Mesothelial cell of epicardium (in vitro differentiated cells): ENCODE measurements at places on chromosomes 1 and 21. TPM values are rescaled to one million over a fixed set of nuclear protein-coding genes. Genes with fewer than 3 reads are reported as not detected.
A peak's percentile ranks its signal among the peaks of the same experiment; 100 is the strongest.

Gene C1QB
- not detected in 3 replicates for total RNA-seq

Gene E2F2
- total RNA-seq: 4.2 to 5.7 TPM (median 4.8 TPM) in 3 replicates

Gene NR1I3
- total RNA-seq: not detected in 3 replicates

DNA sequence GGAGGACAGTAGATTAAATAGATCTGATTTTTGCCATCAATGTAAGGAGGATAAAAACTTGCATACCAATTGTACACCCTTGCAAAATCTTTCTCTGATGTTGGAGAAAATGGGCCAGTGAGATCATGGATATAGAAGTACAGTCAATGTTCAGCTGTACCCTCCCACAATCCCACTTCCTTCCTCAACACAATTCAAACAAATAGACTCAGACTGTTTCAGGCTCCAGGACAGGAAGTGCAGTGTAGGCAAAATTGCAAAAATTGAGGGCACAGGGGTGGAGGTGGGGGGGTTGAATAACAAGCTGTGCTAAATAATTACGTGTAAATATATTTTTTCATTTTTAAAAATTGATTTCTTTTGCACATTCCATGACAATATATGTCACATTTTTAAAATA lies 3.9 kb upstream of the IFI44 start:
- H3K27me3 ChIP-seq: no peaks in the 10 kb centered on the region
- peaks cover 10% of the 10 kb centered on the region for H3K4me1 ChIP-seq
- peaks cover 65% of the 10 kb centered on the region for H3K36me3 ChIP-seq
- DNase-seq: no peak

DNA sequence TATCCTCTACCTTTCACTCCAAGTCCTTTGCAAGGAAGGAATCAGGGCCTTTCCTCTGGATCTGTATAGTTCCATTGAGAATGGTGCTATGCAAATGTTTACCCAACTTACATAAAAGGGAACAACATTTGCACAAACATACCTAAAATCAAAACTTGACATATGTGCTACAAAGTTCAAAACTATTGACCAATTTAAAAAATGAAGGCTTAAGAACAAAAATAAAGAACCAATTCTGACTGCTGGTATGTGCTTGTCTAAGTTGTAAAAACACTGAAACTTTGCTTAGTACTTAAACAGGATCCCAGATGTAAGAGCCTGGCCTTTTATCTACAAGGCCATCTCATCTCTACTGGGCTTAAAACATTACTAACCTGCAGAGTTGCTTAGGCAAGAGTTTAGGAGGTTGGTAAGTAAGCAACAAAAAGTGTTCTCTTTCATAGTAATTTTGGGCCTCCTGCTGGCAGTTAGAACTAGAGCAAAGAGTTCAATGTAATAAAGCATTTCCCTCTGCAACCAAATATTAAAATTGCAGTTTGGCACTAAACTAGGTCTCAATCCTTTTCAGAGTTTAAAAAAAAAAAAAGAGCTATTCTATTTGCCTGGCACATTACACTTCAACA lies 2.0 kb downstream of the SCMH1 start:
- H3K27ac ChIP-seq: peak overlapping the region; percentile 95
- H3K27me3 ChIP-seq: no peaks in the 10 kb centered on the region
- H3K4me1 ChIP-seq: peaks cover 50% of the 10 kb centered on the region
- peak overlapping the region; percentile 81 for H3K4me3 ChIP-seq
- H3K36me3 ChIP-seq: no peaks in the 10 kb centered on the region

- H3K27me3 ChIP-seq: peaks cover 3% of the 10 kb centered on the region
- H3K4me1 ChIP-seq: peaks cover 7% of the 10 kb centered on the region
- no peak overlapping the region for H3K4me3 ChIP-seq
- H3K27ac ChIP-seq: peak overlapping the region; percentile 23
Measured at GRCh38 chr1:184242507-184242943, 144.3 kb upstream of the C1orf21 start.

DNA sequence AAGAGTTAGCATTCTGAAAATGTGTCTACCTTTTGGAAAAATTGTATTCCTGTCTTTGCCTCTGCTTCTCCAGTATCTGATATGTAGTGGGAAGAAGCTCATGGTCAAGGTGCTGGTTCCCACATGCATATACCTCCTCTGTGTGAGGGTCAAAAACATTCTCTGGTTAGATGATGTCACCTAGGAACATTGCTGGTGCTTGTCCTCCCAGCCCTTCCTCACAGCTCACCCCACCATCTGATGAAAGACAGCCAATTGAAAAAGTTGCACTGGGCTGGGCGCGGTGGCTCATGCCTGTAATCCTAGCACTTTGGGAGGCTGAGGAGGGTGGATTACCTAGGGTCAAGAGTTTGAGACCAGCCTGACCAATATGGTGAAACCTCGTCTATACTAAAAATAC lies 154.4 kb downstream of the NR5A2 start:
- no peaks in the 10 kb centered on the region for H3K36me3 ChIP-seq
- no peak overlapping the region for H3K27ac ChIP-seq

Gene PDZK1IP1
- total RNA-seq: not detected in 3 replicates

- peaks cover 17% of the 10 kb centered on the region for H3K27me3 ChIP-seq
- peaks cover 15% of the 10 kb centered on the region for H3K4me1 ChIP-seq
- no peak overlapping the region for H3K4me3 ChIP-seq
- no peak for DNase-seq
- H3K27ac ChIP-seq: no peak overlapping the region
Measured at GRCh38 chr1:204384636-204385352, 25.1 kb upstream of the PLEKHA6 start.

Gene ZFP69B
- 8.3 to 9.0 TPM (median 8.6 TPM) in 3 replicates for total RNA-seq

Gene ACAP3
- total RNA-seq: 85.5 to 97.3 TPM (median 91.0 TPM) in 3 replicates
